Muscle of arm (tissue), 14 donors: ENCODE measurements at places on chromosomes 12 and 14. TPM values are rescaled to one million over a fixed set of nuclear protein-coding genes. Genes with fewer than 3 reads are reported as not detected.

Gene C12orf56
- 1.9 TPM for polyA plus RNA-seq

Gene LUM
- 869 TPM for polyA plus RNA-seq

Gene FAM186B
- polyA plus RNA-seq = 2.6 TPM

Gene PYM1
- polyA plus RNA-seq = 22.1 TPM

Gene SMIM41
- not detected for polyA plus RNA-seq

Gene REC8
- 7.7 TPM for polyA plus RNA-seq

Gene ITGB7
- polyA plus RNA-seq = not detected

Gene KRT86
- polyA plus RNA-seq = 0.10 TPM

Gene NKX2-8
- not detected for polyA plus RNA-seq

Gene DBX2
- 0.25 TPM for polyA plus RNA-seq

Gene DPF3
- not detected for polyA plus RNA-seq

Gene GPR137C
- polyA plus RNA-seq = 6.1 TPM

Gene AQP6
- polyA plus RNA-seq = 0.08 TPM

Gene CCDC38
- polyA plus RNA-seq = 0.20 TPM

Gene TSPAN11
- polyA plus RNA-seq = 7.2 TPM

Gene COCH
- 8.4 TPM for polyA plus RNA-seq

Gene FAR2
- polyA plus RNA-seq = 12.2 TPM

Gene EMP1
- polyA plus RNA-seq = 169 TPM

Gene CYP46A1
- polyA plus RNA-seq = 4.0 TPM
